ENCODE measurements at places on chromosomes 2 and 18. TPM values are rescaled to one million over a fixed set of nuclear protein-coding genes. Genes with fewer than 3 reads are reported as not detected.
A peak's percentile ranks its signal among the peaks of the same experiment; 100 is the strongest.

DNA sequence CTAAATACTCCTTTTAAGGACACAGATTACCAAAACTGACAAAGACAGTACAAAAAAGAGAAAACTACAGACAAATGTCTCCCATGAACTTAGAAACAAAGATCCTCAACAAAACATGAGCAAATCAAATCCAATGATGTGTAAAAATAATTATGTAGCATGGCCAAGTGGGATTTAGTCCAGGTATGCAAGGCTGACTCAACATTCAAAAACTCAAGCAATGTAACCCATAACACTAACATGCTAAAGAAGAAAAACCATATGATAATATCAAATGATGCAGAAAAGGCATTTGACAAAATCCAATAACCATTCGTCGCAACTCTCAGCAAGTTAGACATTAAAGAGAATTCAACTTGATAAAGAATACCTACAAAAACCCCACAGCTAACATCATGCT lies 239.0 kb upstream of the KLHL29 start:
- no peak for DNase-seq

- DNase-seq: peak; percentile 12
Measured at GRCh38 chr2:191950132-191950874, 103.4 kb upstream of the CAVIN2 start.

DNA sequence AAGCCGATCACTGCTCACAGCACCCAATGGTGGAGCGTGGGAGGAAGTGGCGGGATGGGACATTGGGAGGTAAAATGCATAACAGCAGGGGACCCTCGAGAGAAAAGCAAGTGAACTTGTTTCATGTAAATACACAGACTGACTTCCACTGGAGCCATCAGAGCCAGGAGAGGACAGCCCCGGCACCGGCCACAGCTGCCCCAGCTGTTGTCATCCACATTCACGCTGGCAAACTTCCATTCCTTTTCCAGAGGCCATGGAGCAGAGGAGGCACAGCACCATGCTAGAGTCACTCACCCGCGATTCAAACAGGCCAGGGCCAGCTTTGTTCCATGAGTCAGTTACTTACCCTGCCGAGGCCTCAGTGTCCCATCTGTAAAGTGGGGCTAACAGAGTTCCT lies 610.9 kb upstream of the SALL3 start:
- no peak for DNase-seq

DNA sequence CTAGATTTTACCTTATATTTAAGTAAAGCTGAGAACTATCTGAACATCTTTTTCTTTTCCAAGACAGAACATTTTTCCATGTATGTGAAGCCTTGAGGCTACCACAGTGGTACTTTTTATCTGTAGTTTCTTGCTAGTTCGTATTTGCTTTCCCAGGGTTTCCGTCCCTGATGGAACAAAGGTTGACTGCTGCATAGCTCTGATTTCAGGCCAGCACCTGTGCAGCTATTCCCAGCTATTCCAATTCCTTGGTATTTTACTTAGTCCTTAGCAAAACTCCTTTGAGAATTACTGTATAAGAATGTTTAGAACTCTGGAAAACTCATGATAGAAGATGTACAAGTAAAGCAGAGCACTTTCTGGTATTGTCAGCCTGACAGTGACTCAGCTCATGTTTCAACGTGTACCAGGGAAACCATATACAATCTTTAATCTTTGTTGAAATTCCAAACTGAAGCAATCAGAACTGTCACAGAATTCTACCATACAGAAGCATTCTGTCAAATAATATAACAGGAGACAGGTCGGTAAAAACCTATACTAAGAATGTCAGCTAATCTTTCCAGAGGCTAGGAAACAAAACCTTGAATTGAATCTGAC lies 162.2 kb downstream of the PKP4 start:
- no peak for DNase-seq

DNA sequence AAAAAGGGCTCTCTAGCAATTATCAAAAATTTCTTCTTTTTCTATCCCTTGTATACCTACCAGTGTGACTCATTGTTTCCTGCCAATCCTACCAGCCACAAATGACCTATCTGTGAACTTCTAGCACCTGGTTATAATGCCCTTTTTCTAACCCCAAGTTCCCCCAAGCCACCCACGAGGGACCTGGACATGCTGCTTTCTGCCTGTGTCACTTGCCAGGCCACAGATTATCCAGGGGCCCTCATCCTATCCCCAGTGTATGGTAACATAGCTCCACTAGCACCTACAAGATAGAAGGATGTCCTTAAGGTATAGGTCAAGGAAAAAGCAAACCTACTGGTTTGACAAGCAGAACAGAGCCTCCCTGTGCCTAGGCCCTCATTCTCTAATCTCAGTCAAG lies 26.8 kb downstream of the AAK1 start:
- peak; percentile 22 for DNase-seq

DNA sequence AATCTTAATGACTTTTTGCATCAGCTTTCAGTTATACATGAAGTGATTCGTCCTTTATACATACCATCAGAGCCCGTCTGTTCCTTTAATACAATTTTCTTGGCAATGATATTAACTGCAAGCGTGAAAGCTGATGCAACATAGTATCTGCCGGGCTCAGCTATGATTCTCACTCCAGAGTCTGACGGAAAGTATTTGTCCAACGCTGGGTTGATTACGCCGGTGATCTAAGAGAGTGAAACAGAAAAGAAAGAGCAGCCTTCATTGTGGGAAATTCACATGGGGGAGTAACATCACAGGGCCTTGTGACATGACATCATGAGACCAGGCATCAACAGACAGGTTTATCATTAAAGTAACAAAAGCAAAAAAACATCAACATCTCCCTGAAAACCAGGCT lies 6.2 kb downstream of the ODC1 start:
- no peak for DNase-seq

DNA sequence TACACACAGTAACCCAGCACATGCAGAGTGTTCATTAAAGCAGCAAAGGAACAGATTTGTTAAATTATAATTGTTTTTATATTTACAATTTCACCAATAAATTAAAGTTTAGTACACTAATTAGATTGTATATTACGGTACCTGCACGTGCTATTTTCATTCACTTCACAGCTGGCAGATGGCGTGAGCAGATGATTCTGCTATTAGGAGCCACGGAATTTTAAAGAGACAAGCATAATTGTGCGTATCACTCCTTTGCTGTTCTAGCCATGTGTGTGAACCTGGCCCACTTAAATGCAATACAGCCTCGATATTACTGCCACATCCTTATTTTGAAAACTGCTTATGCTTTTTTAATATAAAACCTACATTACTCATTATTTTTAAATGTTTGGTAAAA lies 332.8 kb upstream of the SOX11 start:
- DNase-seq: no peak

DNA sequence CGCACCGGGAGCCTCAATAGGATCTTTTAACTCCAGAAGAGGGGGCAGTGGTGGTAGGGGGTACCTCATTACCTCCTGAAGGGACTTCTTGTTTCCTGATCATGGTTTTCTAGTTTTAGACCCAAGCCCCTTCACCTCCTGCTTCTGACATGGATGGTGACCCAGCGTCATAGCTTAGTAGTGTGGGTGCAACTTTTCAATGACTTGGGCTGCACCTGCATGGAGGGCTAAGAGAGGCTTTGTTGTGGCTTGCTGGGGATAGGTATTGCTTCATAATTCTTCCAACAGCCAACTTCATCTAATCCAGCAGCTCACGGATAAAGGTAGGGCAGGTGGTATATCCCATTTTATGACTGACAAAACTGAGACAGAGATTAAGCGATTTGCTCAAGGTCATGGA lies 3.0 kb downstream of the SLC1A4 start:
- no peak for DNase-seq

- DNase-seq: no peak
Measured at GRCh38 chr2:17935242-17935885, 56.9 kb downstream of the KCNS3 start.

DNA sequence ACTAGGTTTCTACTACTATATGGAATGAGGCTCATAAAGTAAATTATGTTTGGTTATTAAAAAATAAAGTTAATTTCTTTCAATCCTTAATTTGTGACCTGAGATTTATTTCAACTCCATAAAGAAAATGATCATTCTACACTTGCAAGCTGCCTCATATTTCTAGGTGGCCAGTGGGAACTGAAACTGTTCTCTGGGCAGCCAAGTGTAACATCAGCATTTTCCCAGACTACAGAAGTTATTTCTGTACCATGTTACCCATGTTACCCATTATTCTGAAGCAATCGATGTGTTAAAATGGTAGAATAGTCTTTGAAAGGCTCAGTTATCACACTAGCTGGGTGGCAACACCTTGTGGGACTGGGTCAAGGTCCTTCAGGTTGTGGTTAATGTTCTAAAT lies 139.3 kb upstream of the FBXO11 start:
- no peak for DNase-seq

- no peak for DNase-seq
Measured at GRCh38 chr18:30139631-30140287, 902.8 kb downstream of the DSC3 start.

DNA sequence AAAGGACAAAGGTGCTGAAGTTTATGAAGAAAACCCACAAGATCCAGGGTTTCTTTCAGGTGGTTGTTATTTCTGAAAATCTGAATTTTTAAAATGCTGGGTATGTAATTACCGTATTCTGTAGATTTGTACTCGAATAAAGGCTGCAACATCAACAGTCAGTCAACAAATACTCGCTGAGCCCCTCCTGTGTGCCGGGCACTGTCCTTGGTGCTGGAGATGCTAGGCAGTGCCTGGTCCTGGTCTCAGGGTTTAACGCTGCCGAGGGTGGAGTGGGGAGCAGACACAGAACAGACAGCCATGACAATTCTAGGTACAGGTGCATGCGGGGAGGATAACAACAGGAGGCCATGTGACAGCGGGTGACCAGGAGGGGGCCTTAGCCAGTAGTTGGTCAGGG lies 27.2 kb upstream of the PDIA6 start:
- DNase-seq: no peak

GRCh38 chr2:158191076-158191895 lies 89.6 kb downstream of the UPP2 start:
- DNase-seq: peak; percentile 31

GRCh38 chr2:216519154-216519762 lies 20.6 kb downstream of the RPL37A start:
- peak; percentile 66 for DNase-seq

GRCh38 chr2:120347396-120348060 lies 1.6 kb downstream of the INHBB start:
- DNase-seq: no peak

- no peak for DNase-seq
Measured at GRCh38 chr2:197614532-197614931, 60.9 kb downstream of the RFTN2 start.

DNA sequence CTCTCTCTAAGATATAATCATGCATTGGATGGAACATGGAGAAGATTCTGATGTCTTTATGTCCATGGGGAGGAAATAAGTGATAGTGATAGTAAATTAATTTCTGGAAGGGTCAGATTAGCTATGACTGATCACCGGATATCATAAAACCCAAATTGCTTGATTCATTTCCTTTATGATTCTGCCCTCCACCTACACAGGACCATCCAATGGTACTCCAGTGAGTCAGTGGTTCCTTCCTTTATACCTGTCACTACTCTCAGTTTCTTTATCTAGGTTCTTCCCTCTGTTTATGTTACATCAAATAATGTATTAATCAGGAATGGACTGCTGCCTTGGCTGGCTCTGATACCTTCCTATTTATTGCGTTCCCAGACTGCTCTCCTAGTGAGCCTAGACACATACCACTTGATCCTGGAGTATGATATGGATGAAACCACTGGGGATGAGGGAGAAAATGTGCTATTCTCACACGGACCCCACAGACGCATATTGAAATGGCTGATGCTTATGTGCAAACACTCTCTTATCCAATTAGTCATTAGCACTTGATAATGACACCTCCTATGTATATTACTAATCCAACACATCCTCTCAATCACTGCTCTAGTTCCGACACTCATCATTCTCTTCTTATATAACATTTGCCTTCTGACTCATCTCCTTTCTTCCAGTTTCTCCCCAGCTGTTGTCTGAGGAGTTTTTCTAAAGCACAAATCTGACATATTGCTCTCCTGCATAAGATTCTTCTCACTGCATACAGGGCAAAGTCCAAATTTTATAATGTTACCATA lies 315.6 kb downstream of the INSIG2 start:
- no peak for DNase-seq

DNA sequence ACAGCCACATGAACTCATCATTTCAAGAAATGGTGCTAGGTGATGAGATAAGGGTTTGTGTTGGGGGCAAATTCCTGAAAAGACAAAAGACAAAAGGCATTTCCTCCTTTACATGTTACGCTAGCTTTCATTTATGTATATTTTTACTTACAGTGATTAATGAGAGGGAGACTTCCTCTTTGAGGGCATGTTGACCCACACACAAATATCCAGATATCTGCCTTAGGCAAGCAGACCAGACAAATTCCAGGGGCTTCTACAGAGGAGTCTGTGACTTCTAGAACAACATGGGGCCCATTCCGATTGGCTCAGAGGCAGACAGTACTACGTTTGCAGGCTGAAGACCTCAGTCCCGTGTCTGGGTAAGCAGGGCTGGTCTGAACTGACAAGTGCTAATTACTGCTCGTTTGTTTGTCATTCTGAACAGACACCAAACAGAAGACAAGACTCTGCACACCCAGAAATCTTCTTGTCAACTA lies 74.8 kb upstream of the ST6GAL2 start:
- DNase-seq: no peak

GRCh38 chr2:237700512-237701032 lies 73.2 kb downstream of the LRRFIP1 start:
- peak; percentile 85 for DNase-seq

RNF152 gene
- 4.2 TPM for total RNA-seq

NDC80 gene
- total RNA-seq: 56.7 TPM

C2orf92 gene
- total RNA-seq: 4.9 TPM

TCF4 gene
- 24.1 TPM for total RNA-seq

CHRNG gene
- total RNA-seq: not detected

CYS1 gene
- 2.1 TPM for total RNA-seq

C2orf15 gene
- not detected for total RNA-seq

OTX1 gene
- not detected for total RNA-seq

MRPS9 gene
- total RNA-seq: 45.7 TPM

MAP4K3 gene
- 29.9 TPM for total RNA-seq

Data from Daoy (cell line).